ENCODE measurements at places on chromosomes 13 and 19. TPM values are rescaled to one million over a fixed set of nuclear protein-coding genes. Genes with fewer than 3 reads are reported as not detected.

Gene ZNF837
- 6.6 TPM for polyA plus RNA-seq

Gene TEX26
- not detected for polyA plus RNA-seq

Gene ELSPBP1
- not detected for polyA plus RNA-seq

Gene KIR2DL4
- polyA plus RNA-seq: not detected

Gene FLT1
- polyA plus RNA-seq: 19.7 TPM
